Naive thymus-derived CD8-positive, alpha-beta T cell (primary cell): ENCODE measurements at places on chromosomes 12 and 14.

DNA sequence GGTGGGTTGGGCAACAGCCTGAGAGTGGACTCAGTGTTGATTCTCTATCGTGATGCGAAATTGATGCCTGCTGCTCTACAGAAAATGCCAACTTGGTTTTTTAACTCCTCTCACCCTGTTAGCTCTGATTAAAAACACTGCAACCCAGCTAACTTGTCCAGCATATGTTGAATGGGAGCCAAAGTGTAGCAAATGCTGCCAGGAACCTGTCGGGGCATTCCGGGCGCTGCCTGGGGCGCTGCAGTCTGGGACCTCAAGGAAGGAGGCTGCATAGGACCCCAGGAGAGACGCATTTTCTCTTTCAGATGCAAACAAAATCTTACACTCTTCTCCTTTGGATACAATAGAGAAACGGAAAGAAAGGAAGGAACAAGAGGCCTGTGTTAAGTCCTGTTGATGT is 3.9 kb downstream of the B3GNT4 start:
- DNase-seq: no peak

DNA sequence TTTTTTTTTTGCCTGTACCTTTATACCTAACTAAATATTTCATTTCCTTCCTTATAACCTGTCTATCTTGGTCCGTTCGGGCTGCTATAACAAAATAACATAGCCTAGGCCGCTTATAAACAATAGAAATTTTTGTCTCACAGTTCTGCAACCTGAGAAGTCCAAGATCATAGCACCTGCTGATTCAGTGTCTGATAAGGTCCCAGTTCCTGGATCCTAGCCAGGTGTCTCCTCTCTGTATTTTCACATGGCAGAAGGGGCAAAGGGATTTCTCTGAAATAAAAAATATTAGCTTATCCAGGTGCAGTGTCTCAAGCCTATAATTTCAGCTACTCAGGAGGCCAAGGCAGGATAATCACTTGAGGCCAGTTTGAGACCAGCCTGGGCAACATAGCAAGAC is 1046.6 kb upstream of the USP15 start:
- DNase-seq: no peak

DNA sequence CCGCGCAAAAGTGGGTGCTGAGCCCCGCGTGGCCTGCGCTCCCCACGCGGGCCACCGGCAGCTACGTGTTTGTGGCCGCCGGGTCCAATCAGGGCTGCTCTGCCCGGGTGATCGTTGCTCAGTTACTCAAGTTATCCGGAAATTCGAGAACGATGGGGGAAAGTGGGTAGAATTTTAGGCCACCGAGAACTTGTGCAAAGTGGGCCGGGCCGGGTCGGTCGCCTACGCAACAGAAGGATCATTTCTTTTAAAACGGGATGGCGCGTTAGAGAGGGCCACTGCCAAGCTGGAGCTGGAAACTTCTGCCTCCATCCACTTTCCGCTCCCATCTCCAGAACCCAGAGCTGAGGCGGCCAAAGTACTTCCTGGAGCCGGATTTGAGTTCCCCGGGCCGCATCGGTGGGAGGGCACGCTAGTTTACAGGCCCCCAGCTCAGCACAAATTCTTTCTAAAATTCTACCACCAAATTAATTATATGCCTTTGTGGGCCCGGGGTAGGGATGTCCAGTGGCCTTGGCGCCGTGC is 3.5 kb downstream of the RFX4 start:
- DNase-seq: no peak

GRCh38 chr12:93751864-93752610 is 74.9 kb downstream of the CRADD start:
- no peak for DNase-seq

DNA sequence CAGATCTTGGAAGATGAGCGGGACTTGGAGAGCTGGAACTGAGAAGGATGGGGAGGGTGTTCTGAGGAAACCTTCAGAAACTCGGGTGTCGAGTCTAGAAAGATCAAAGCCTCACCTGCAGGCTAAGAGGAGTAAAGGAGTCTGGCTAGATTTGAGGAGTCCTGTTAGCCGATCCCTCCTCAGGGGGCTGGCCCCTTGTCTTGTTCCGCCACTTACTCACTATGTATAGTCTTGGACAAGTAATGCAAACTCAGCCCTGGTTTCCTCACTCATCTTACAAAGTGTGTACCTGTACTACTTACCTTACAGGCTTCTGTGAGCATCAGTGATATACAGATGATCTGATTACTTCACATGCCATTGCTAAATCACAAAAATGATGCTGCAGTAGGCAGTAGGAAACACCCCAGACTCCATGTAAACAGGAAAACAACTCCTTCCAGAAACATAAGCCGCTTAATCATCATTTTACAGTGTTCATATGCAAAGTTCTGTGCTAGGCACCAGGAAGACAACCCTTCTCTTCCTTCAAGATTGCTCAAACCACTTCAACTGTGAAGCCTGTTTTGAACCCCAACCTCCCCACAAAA is 2.0 kb upstream of the SPTLC2 start:
- no peak for DNase-seq

- no peak for DNase-seq
Measured at GRCh38 chr12:129877411-129877810, 26.4 kb downstream of the TMEM132D start.

DNA sequence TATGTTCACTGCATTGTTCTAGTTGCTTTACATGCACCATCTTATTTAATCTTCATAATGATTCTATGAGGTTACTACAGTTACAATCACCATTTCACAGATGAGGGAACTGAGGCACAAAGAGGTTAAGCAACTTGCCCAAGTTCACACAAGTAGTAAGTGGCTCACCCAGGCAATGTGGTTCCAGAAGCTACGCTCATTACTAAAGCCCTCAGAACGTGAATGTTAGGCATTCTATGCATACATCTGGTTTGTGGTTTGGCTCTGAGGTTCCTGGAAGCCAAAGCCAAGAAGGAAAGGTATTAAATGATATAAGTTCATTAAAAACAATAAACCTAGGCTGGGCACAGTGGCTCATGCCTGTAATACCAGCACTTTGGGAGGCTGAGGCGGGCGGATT is 14.4 kb upstream of the VRTN start:
- DNase-seq: no peak

DNA sequence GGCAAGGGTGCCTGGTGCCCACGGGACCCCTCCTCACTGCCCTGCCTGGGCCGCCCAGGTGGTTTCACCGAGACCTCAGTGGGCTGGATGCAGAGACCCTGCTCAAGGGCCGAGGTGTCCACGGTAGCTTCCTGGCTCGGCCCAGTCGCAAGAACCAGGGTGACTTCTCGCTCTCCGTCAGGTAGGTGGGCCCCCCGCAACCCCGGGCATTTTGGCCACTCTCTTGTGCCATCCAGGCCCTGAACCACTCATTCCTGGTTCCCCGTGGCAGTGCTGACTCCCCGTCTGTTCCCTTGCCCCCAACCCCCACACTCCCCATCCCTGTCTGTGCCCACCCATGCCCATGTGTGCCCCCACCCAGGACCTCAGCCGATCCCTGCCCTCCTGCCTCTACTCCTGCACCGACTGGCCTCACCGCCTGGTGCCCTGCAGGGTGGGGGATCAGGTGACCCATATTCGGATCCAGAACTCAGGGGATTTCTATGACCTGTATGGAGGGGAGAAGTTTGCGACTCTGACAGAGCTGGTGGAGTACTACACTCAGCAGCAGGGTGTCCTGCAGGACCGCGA is 480 bp downstream of the PTPN6 start:
- no peak for DNase-seq

DNA sequence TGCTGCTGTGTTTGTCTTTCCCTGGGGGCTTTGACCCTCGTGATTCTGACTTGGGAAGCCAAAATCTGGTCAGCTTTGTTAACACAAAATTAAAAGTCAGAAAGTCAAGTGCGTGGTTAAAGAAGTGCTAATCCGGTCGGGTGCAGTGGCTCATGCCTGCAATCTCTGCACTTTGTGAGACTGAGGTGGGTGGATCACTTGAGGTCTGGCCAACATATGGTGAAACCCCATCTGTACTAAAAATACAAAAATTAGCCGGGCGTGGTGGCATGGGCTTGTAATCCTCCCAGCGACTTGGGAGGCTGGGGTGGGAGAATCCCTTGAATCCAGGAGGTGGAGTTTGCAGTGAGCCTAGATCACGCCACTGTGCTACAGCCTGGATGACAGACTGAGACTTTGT is 844.6 kb downstream of the VRK1 start:
- DNase-seq: no peak

GRCh38 chr12:3339221-3339620 is 151.8 kb upstream of the PRMT8 start:
- no peak for DNase-seq
